GM12891 (cell line): ENCODE measurements at places on chromosomes 1 and 21.

DNA sequence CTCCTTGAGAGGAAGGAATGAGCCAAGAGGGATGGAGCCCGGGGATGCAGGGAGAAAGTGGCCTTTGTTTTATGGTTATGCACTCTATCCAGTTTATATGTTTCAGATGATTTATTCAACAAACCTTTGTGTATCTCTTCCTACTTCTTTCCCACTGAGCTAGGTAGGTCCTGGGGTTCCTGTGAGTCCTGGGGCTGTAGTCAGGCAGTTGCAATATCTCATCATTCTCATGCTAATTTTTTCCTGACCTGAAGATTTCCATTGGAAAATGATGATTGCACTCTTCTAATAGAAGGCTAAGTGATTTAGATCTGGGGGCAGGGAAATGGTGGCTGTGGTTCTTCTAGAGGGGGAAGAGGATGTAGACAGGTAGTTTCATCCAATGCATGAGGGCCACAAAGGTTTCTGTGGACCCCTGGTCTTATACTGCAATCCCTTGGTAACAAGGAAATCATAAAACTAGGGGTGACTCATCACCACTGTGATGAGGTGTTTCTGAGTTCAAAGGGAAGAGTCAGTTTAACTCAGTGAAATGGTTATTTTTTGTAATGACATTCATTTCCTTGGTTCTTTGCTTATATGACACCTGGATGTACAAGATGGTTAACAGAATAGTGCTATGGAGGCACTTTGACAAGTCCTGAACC, 20.2 kb downstream of the B3GALT5 start:
- no peak for DNase-seq

- DNase-seq, result no peak
Observed at GRCh38 chr21:46038341-46038829, 56.8 kb downstream of the COL6A1 start.

DNA sequence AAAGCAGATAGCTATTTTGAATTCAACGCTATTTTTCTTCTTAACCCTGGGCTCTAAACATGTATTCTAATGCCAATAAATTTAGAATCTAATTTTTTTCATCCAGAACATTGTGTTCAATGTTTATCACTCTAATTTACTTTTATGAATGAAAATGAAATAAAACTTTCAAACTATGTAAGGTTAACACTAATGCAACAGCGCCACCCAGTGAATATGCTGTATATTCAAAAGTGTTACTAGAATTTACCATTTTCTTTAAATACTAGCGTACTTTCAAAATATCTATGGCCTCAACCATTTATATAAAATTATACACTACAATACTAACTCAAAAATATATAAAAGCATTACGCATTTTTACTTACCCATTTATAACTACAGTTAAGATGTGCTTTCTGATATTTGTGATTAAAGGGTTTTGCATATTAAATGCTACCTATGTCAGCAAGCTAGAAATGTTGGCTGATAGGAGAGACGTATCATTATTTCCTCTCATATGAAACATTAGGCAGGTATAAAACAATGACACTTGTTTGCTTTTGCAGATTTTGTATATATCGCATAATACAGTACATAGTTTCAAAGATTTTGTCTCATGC, 5.9 kb upstream of the NUF2 start:
- no peak for DNase-seq

GRCh38 chr1:34167389-34167788, 2.4 kb upstream of the CSMD2 start:
- no peak for DNase-seq

DNA sequence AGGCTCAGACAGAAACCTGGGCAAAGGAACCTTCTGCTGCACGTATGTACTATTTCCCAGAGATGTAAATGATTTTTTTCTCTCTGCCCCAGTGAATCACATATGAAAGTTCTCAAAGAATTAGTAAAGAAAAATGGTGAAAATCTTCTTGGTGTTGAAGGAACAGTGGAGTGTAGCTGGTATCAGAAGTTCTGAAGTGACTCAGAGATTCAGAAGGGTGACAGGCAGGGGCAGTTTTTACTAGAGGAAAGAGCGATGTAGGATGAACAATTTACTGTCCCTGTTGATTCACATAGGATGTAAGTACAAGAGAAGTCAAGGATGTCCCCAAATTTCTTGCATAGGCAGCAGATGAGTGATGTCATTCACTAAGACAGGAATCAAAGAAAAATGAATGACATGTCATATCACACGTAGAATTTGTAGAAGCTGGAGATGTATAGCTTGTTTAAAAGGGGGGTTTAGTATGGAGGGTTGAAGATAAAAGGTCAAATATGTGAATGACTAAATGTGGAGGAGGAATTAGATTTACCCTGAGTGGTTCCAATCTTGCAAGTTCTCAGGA, 26.4 kb downstream of the WLS start:
- DNase-seq, result no peak

DNA sequence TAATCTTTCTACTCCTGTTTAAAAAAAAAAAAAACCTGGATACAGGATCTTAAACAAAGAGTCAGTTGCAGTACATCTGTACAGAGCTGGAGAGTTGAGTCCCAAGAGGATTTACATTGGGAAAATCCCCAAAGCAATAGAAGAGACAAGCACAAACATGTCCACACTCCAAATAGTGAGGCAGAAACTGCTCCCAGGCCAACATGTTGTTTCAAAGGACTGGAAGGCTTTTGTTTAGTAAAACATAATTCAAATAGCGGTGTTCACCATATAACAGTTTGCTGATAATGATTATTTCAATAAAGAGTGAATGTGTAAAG, 425.4 kb downstream of the ADGRL2 start:
- no peak for DNase-seq

DNA sequence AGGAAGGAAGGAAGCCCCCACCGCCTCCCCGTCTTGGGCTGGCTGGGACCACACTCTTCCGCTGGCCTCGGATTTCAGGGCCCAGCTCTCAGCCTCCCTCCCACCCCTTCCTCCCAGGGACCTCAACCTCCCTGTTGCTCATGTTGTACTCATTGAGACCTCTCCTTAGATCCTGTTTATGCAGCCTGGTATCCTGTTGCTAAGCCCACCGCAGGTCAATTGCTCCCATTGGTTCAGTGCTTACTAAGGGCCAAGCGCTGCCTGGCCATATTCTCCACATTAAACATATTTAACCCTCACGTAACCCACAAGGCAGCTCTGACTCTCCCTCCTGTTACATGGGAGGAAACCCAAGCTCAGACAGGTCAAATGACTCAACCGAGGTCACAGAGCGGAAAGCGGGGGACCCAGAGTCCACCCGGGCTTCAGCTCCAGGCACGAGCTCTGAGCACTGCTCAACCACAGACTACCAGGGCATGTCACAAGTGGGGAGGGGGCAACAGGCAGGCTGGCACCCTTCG, 23.2 kb upstream of the H6PD start:
- DNase-seq, result no peak

- no peak for DNase-seq
Observed at GRCh38 chr1:216723274-216723780, at the start of gene ESRRG. TSS of gene ESRRG (minus strand) at chr1:216723429. CDS start at chr1:216723299, 130 bp downstream.

- no peak for DNase-seq
Observed at GRCh38 chr1:92367496-92367895, 68.6 kb downstream of the RPAP2 start.

DNA sequence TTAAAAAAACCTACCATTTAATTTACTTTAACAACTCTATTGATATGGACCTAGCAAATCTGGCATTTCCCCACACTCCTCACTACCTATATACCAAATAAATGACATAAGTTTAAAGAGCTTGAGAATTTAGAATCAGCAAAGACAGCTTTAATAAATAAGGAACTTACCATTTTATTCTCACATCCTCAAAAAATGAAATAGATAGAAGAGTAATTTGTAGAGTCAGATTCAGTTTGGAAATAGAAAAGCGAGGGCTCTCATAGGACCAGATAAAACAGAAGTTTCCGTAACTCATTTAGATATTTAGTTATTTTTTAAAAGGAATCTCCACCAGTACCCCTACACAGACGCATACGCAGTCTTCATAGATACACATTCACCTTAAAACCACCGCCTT, 117.9 kb downstream of the RGS2 start:
- DNase-seq, result no peak

DNA sequence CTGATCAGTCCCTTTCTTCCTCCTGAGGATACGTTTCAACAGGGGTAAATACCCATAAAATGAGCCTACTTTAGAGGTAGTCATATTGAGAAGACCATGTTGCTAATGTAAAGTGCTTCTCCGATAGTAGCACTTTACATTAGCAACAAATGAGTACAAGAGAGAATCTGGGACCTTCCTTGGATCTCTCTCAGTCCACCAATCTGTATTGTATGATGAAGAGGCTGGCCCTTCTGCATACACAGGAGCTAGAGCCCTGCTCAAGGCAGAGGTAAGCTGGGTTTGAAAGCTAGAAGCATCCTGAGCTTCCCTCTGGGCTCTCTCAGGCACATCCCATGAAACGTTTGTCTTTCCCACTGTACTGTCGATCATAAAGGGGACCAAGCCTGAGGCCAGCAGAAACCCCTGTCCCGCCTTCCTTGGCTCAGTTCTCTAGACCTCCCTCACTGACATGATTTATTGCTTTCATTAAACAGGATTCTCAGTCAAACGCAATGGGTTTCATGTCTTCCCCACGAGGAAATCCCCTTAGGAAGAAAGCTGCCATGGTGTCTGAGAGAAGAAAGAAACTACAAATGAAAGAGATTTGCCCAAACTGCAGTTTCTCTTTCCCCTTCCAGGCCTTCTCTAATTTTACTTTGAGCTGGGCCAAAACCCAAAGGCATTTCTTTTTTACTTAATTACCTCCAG, 62.8 kb upstream of the BCAR3 start:
- no peak for DNase-seq

GRCh38 chr1:87305151-87305550, 23.5 kb upstream of the LMO4 start:
- no peak for DNase-seq

- no peak for DNase-seq
Observed at GRCh38 chr1:6827079-6827478, 41.8 kb downstream of the CAMTA1 start.

DNA sequence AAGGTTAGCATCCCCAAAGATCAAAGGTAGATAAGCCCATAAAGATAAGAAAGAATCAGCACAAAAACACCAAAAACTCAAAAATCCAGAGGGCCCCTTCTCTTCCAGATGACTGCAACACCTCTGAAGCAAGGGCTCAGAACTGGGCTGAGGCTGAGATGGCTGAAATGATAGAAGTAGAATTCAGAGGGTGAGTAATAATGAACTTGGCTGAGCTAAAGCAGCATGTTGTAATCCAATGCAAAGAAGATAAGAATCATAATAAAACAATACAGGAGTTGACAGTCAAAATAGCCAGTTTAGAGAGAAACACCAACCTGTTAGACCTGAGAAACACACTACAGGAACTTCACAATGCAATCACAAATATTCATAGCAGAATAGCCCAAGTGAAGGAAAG, 406.9 kb upstream of the CXADR start:
- no peak for DNase-seq

DNA sequence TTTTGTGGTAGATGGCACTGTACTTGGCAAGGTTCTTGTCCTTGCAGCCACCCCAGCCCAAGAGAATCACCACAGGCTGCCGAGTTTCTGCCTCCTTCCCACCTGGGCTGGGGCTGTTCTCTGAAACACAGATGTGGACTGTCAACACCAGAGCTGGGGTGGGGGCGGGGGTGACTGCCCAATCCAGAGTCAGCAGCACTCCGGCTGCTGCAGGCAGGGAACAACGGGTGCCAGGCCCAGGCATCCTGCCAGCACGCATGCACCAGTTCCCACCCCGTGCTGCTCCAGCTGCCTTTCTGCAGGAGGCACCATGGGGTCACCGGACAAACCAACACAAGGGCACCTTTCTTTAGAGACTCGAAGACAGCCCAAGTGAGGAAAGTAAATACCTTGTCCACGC, 14.1 kb downstream of the TMEM53 start:
- no peak for DNase-seq

DNA sequence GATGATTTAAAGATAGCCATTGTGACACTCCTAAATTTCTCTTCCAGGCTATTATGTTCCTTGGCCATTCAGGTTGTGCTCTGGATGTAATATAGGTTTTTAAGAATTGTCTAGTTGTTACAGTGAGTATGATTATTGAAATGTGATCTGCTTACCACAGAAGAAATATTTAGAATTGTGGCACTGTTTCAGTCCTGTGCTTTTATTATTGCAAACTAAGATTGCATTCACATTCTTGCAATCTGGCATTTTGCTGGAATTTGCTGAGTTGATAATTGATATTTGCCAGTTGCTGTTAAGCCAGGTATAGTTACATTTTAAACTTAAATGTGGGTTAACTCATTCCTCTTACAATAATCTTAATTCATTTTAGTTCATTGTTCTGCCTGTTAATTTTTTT, 22.3 kb downstream of the EXO1 start:
- no peak for DNase-seq

DNA sequence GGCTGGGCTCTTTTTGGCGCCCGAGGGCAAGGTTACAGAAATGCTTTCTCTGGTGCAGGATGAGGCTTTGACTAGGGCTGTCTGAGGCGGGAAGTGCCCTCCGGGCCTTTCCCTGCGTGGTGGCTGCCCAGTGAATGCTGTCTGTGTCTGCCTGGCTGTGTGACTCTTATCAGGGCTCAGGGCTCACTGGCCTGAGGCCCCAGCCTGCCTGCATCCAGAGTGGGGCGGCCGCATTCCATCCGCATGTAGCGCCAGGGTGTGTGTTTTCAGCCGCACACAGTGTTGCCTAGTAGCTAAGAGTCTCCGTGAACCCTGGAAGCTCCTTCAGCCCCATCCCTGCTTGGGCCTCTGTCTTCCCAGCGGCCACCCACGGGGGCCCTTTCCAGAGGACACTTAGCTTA, 59.1 kb downstream of the FAAP20 start:
- no peak for DNase-seq

GRCh38 chr1:91624331-91624730, 123.7 kb downstream of the CDC7 start:
- no peak for DNase-seq

DNA sequence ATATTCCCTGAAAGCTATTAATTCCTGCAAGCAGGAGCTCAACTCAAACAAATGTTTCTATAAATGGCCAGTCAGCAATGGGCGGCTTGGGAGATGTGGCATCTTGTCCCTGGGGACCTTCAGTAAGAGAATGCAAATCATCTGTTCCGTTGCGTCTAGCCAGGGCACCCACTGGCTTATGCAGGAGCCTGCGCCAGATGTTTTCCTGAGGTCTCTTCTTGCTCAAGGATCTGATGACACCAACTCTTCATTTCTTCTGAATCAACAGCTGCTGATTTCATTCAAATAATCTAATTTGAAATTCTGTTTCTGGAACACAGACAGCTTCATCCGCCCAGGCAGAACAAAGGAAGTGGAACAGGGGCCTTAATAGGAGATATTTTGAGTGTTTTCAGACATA, 70.0 kb upstream of the AJAP1 start:
- no peak for DNase-seq

GRCh38 chr21:32442566-32443318, 30.2 kb downstream of the EVA1C start:
- no peak for DNase-seq

GRCh38 chr1:229046251-229046853, 224.6 kb upstream of the RAB4A start:
- DNase-seq, result no peak

GRCh38 chr1:225426395-225427234, 1.2 kb downstream of the LBR start:
- no peak for DNase-seq

GRCh38 chr1:115261496-115261895, 76.6 kb downstream of the NGF start:
- no peak for DNase-seq
